ENCODE measurements at places on chromosomes 1 and 21.
A peak's percentile ranks its signal among the peaks of the same experiment; 100 is the strongest.

DNA sequence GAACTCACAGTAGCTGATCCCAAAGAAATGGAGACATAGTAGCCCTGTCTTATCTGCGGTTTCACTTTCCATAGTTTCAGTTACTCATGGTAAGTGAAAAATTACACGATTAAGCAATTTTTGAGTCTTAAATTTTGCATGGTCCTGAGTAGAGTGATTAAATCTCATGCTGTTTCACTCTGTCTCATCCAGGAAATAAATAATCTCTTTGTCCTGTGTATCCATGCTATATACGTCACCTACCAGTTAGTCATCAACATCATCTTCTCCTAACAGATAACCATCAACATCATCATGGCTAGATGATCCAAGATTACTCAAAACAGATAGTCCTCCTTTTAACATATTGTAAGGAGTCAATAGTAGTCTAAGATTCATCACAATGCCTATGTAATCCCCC lies 1589.3 kb downstream of the BRINP3 start:
- DNase-seq = no peak

DNA sequence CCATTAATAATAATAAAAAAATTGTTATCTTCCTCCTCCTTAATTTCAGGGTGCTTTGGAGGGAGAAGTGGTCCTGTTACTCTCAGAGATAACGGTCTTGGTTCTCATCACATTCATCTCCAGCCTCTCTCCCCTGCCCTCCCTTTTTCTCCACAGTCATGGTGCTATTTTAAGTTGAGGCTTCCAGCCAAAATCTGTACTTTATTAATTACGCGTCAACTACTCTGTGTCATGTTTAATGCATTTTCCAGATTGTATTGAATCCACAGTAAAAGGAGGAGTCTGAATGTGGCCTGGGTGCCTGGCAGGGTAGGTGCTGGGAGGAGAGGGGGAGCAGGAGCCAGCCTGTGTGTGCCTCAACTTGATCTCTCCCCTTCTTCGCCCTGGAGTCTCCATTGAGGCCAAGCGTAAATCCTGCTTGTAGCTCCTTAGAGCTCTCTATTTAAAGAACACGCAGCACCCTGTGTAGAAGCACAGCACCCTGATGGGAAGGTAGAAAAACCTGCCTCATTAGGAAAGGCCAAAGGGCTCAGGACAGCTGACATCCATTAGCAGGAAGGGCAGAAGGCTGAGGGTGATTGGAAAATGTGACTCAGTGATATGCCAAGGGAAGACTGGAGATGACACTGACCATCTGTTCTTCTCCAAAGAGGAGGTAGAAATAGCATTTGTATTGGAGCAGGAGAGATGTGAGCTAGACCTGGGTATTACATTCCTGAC lies 82.4 kb downstream of the PLXNA2 start:
- DNase-seq = no peak

- DNase-seq = no peak
These were observed 1.2 kb upstream of the MTFR1L start for GRCh38 chr1:25818569-25818968.

- DNase-seq = no peak
These were observed 33.4 kb downstream of the PTGER3 start for GRCh38 chr1:71014178-71014579.

DNA sequence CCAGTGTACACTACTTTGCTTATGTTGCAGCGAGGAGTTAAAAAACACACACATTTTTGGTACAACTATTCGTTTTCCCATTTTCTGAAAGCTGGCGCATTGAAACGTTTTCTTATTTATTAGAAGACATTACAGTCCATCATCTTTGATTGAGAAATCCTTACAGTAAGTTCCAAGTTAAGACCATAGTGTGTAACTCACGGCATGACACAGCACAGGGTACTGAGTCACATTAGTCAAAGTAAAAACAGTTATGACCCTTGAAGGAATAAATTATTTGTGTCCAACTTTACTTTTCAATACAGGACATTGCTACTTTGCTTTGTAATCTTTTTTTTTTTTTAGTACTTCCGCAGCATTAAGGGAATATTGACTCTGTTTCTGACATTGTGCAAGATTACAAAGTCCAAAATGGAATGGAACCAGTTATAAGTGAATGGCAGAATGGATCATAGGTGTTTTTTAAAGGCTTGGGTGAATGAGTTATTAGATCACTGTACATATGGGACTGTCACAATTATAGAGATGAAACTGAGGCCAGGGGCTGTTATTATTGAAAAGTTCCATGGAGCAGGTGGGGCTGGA lies 11.7 kb downstream of the PTGFRN start:
- DNase-seq = no peak

GRCh38 chr1:169312084-169312954 lies 55.3 kb downstream of the NME7 start:
- DNase-seq = peak; percentile 7

DNA sequence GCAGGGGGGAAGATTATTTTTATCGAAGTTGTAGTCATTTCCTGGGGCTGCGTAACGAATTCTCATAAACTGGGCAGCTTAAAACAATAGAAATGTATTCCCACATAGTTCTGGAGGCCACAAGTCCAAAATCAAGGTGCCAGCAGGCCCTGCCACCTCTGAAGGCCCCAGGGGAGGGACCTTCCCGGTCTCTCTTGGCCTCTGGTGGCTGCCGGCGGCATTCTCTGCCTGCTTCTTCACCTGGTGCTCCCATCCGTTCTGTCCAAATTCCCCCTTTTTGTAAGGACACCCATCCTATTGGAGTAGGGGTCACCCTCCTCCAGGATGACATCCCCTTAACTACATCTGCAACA lies 92.8 kb downstream of the PDE9A start:
- DNase-seq = no peak

DNA sequence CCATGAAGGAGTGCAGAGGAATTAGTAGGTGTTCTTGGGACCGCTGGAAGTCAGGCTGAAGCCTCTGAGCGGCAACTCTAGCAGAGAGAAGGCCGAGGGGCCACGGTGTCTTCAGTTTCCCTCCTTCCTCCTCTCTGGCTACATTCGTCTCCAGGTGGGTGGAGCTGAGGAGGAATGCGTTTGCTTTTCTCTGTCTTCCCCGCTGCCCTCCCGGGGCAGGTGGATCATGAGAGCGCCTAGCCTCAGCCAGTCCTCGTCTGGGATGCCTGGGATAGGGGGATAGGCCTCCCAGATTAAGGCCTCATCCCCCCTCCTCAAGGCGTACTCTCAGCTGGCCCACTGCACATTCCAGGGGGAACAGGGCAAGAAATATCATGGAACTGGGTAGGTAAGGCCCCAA lies 7.5 kb upstream of the GOLT1A start:
- DNase-seq = no peak

- no peak for DNase-seq
These were observed 23.5 kb downstream of the IFI44 start for GRCh38 chr1:78673120-78673519.
